Activated CD4-positive, alpha-beta T cell treated with anti-CD3 and anti-CD28 coated beads, Interleukin-2, amount 50 U/mL, for 24 hours (primary cell): ENCODE measurements at places on chromosomes 5 and 9.

- no peak for DNase-seq
These were observed 30.2 kb downstream of the SNX18 start for GRCh38 chr5:54547711-54548250.

GRCh38 chr9:13911473-13911872 lies 402.5 kb downstream of the NFIB start:
- DNase-seq = no peak

GRCh38 chr5:124644138-124644537 lies 102.3 kb downstream of the ZNF608 start:
- no peak for DNase-seq

DNA sequence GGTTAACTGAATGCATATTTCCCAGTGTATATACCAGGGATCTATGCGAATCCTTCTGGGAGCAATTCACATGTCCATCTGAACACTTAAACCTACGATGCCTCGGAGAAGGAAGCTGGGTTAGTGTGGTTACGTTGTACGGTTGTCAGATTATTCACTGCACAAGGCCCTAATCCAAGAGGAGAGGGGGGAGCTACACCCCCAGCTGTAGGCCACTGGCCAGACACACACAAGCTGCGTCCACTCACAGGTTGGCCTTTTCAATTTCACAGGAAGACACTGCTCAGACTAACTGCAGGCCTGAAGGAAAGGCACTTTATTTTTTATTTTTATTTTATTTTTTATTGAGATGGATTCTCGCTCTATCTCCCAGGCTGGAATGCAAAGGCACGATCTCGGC lies 184.5 kb upstream of the GNA14 start:
- no peak for DNase-seq

DNA sequence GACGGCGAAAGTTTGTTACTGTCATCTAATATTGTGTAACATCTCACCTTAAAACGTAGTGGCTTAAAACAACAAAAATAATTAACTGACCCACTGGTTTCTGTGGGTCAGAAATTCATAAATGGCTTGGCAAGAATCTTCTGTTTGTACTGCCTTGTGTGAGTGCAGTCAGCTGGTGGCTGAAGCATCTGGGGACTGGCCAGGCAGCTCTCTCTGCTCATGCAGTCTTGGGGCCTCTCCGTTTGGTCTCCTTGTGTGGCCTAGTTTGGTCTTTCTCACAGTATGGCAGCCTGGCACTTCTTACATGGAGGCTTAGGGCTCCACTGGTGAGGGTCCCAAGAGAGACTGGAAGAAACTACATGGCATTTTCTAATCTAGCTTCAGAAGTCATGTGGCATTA lies 49.0 kb upstream of the CTXN3 start:
- DNase-seq = no peak

DNA sequence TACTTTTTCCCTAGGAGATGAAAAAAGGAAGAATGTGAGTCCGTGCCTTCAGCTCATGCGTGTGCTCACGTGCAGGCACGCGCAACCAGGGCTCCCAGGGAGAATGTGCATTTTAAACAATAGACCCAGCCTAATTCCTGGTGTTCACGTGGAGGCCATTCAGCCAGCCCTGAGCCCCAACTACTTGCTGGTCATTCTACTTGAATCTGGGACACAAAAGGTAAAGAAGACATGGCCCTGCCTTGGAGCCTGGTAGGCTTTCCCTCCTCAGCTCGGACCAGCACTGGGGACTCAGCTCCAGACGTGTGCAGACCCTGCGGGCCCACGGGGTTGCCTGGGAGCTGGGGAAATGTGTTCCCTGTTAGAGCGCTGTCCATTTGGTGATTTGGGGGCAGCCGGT lies 125.5 kb downstream of the MVB12B start:
- DNase-seq = no peak

DNA sequence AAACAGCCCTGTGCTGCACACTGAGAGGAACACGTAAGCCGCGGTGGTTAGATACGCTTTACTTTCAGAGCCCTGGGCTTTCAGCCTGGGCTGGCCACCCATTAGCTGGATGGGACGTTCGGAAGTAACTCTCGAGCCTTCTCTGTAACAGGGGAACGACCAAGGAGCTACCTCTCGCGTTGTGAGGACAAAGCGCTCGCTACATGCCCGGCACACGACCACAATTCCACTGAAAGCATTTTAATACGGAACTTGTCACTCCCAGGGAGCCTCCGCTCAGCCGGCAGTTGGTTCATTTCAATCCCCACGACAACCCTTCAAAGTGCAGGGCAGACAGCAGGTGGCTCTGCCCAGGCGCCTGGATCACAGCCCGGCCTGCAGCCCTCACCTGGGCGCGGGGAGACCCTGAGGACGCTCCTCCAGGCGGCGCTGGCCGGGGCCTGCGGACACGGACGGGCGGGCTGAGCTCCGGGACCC lies 368 bp downstream of the SURF1 start:
- no peak for DNase-seq

GRCh38 chr9:112384690-112385089 lies 4.8 kb downstream of the HSDL2 start:
- DNase-seq = no peak

DNA sequence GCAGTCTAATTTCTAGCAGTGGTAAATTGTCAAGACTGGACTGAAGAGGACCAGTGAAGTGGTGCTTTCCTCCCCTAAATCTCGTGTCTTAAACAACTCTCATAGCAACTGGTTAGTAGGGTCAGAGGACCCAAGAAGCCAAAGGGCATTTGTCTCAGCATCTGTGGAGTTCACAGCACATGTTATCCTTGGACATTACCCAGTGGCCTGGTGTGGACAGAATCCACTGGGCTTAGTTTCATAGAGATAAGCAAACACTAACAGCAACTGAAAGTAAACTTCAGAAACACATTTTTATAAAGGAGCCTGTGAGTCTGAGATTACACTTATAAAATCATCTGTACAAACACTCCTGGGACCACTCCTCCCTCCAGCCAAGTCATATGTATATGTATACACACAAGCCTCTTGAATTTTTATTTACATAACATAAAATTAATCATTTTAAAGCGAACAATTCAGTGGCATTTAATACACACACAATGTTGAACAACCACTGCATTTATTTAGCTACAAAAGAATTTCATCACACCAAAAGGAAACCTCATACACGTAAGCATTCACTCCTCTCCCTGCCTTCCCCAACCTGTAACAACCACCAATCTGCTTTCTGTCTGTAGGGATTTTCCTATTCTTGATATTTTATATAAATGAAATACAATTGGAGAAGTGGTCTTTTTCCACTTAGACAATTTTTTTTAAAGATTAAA lies 457.8 kb downstream of the RASEF start:
- DNase-seq = no peak

- no peak for DNase-seq
These were observed 39.2 kb downstream of the DCAF10 start for GRCh38 chr9:37839496-37840461.

DNA sequence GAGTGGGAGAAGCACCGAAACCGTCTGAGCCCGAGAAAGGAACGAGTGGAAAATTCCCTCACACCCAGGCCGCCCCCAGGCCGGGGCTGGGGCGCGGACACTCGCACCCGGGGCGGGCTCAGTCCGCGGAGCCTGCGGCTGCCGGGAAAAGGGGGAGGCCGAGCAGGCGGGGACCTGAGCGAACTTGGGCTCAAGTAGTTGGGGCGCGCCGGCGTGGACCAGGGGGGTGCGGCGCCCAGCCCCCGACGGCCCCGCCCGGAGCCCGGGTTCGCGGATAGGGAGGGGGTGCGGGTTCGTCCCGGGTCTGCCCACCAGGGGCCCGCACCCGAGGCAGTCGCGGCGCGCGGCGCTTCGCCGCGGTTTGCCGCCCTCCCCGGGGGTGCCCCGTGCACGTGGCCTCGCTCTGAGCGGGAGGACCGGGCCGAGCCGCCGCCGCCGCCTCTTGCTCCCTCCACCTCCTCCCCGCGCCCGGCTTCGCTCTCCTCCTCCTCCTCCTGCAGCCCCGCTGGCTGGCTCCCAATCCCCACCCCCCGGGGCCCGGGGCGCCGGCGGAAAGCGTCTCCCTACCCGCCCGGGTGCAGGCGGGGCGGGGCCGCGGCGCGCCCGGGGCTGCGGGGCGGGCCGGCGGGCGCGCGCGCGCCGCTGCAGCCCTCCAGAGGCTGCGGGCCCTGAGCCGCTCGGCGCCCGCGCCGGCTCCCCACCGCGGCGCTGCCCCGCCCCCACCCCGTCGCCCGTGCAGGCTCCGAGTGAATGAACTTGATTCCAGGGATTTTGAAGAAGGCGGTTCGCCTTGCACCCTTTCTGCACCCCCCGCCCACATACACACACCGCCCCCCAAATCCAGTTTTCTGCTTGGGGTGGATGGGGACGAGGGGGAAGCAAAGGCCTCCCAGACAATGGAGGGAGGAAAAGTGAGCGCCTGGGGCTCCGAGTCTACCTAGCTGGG lies 1.3 kb upstream of the NFIB start:
- DNase-seq = no peak

GRCh38 chr9:14710804-14711203 lies 11.7 kb downstream of the CER1 start:
- DNase-seq = no peak

DNA sequence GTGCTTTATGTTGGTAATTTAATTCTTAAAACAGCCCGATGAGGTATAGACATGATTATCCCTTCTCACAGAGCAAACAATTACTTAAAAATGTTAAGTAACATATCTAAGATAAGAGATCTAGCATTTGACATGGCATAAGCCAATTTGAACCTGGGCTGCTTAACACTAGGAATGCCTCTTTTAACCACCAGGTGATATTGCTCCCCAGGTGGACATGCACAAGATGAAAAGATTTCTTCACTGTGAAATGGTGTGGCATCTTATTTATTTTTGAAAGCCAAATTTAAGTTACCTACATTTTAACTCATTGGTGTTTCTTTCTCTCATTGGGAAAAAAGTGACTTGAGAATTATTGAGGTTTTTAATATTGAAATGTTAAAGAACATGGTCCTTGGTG lies 15.8 kb upstream of the LRRC70 start:
- DNase-seq = no peak
